ENCODE measurements at places on chromosomes 3 and 15. TPM values are rescaled to one million over a fixed set of nuclear protein-coding genes. Genes with fewer than 3 reads are reported as not detected.

DNA sequence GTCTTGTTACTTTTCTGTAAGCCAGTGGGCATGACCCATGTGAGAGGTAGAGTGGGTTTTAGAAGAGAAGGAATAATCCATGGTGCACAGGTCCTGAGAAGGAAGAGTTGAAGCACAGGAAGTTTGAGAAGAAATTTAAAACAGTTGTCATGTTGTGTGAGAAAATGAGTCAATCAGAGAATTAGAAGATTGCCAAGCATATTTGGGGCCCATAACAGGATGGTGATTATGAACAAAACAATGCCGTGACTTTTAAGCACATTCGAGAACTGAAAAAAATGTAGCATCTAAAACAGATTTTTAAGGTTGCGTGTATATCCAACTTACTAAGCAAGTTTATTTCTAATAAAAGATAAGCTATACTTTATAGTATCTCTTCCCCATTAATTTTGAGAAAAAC is 198.7 kb downstream of the RORA start:
- no peak for DNase-seq
- H3K27ac ChIP-seq = no peak overlapping the region
- H3K4me3 ChIP-seq = no peak overlapping the region
- peaks cover 19% of the 10 kb centered on the region for H3K27me3 ChIP-seq
- no peaks in the 10 kb centered on the region for H3K4me1 ChIP-seq

DNA sequence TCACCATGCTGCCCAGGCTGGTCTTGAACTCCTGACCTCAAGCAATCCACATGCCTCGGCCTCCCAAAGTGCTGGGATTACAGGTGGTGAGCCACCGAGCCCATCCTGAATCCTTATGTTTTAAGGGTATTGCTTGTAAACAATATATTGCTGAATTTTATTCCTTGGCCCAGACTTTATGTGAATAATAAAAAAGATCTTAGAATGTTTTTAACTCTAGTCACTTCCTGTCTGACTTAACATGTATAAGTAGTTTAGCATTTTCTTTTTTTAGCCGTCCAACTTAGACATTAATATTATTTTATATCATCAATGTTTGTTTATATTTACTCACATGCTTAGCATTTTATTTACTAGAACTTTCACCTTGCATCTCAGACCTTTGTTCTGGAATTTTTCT is 9.2 kb upstream of the EIF2B5 start:
- no peaks in the 10 kb centered on the region for H3K36me3 ChIP-seq
- H3K27ac ChIP-seq = no peak overlapping the region
- peaks cover 7% of the 10 kb centered on the region for H3K27me3 ChIP-seq
- DNase-seq = no peak
- H3K4me1 ChIP-seq = no peaks in the 10 kb centered on the region

Gene CMTM7
- total RNA-seq = 59.7 TPM

DNA sequence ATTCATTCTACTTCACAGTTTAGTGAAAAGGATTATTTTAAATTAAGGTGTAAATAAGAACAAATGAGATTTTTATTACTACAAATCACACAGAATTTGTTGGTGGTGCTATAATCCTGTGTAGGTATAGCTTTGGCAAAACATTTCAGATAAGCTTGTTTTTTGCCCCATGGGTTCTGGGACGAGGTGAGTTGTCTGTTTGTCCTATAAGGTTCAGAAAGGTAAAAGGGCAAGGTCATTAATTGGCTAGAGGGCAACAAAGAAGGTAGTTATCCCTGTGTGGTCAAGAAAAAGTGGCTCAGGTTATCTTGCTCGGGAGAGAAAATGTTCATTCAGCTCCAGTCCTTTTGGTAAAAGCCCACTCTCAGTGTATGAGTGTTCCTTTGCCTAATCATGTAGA is 23.2 kb downstream of the AGTR1 start:
- DNase-seq = no peak
- no peaks in the 10 kb centered on the region for H3K27me3 ChIP-seq
- H3K36me3 ChIP-seq = no peaks in the 10 kb centered on the region

Gene IL17RB
- 1.2 TPM for total RNA-seq

GRCh38 chr15:52552303-52552702 is 16.5 kb downstream of the ARPP19 start:
- DNase-seq = no peak
- H3K4me3 ChIP-seq = no peak overlapping the region
- no peaks in the 10 kb centered on the region for H3K27me3 ChIP-seq
- no peak overlapping the region for H3K27ac ChIP-seq
- peaks cover 23% of the 10 kb centered on the region for H3K4me1 ChIP-seq

DNA sequence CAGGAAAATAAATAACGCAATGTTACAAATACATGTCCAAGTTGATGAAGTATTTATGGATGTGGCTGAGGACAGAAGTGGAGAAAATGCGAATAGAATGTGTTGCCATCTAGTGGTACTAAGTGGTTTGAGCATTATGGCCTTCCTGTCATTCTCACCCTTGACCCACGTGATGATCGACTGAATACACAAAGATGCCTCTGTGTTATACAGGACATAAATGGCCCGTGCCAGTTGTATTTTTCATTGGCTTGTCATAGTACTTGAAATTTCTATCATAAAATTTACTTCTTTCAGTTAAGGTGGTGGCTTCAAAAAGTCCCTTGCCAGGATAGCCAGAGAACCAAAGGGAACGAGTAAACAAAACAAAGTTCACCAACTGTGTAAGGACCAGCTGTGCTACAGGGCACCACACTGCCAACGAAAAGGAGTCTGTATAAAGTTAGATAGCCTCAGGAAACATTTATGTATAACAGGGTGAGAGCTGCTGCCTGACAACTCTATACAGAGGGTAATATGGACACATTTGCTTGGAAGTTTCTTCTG is 103.7 kb downstream of the MYH15 start:
- no peaks in the 10 kb centered on the region for H3K36me3 ChIP-seq
- H3K27ac ChIP-seq = no peak overlapping the region
- DNase-seq = peak; percentile 9
- H3K4me3 ChIP-seq = no peak overlapping the region
- no peaks in the 10 kb centered on the region for H3K27me3 ChIP-seq
- peaks cover 11% of the 10 kb centered on the region for H3K4me1 ChIP-seq

Gene ARRDC4
- 1.5 TPM for total RNA-seq

DNA sequence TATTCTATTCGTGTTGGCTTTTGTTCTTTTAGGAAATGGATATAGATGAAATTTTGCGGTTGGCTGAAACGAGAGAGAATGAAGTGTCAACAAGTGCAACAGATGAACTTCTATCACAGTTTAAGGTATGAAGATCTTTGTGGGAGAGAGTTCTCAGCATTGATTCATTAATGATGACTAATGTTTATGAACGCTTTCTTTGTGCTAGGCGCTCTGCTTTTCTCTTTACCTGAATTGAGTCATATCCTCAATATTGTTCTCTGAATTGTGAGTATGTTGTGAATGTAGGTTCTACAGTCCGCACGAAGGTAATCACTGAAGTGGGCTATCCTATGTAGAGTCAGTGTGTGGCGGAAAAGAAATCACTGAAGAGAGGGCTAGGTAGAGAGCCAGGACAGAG is 81.2 kb downstream of the CHD2 start:
- H3K4me1 ChIP-seq = peaks cover 11% of the 10 kb centered on the region
- H3K36me3 ChIP-seq = peaks cover 35% of the 10 kb centered on the region
- H3K27ac ChIP-seq = no peak overlapping the region
- H3K4me3 ChIP-seq = no peak overlapping the region

- no peak for DNase-seq
- peaks cover 7% of the 10 kb centered on the region for H3K27me3 ChIP-seq
- H3K4me3 ChIP-seq = no peak overlapping the region
- H3K27ac ChIP-seq = no peak overlapping the region
- no peaks in the 10 kb centered on the region for H3K4me1 ChIP-seq
Measured at GRCh38 chr3:194871143-194871863, 185.6 kb downstream of the FAM43A start.

- no peak overlapping the region for H3K27ac ChIP-seq
- H3K4me1 ChIP-seq = no peaks in the 10 kb centered on the region
- no peak overlapping the region for H3K4me3 ChIP-seq
- H3K36me3 ChIP-seq = peaks cover 2% of the 10 kb centered on the region
Measured at GRCh38 chr3:142680710-142681109, 43.1 kb upstream of the TRPC1 start.

Gene SAMMSON
- total RNA-seq = not detected

Gene ZNF80
- 0.22 TPM for total RNA-seq

- no peak overlapping the region for H3K4me3 ChIP-seq
- H3K27ac ChIP-seq = no peak overlapping the region
- no peaks in the 10 kb centered on the region for H3K27me3 ChIP-seq
Measured at GRCh38 chr15:37034392-37034791, 66.0 kb downstream of the MEIS2 start.

Gene PLA2G4D
- not detected for total RNA-seq

DNA sequence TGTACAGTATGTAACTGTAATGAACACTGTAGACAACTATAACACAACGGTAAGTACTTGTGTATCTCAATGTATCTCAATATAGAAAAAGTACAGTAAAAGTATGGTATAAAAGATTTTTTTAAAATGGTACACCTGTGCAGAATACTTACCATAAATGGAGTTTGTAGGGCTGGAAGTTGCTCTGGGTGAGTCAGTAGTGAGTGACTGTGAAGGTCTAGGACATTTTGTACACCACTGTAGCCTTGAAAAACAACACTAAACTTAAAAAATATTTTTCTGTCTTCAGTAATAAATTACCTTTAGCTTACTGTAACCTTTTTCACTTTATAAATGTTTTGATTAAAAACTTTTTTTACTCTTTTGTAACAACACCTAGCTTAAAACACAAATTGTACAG is 142.9 kb downstream of the ATG7 start:
- H3K27ac ChIP-seq = no peak overlapping the region

Measured in activated T-helper 1 cell treated with anti-CD3 and anti-CD28 coated beads, Interleukin-12 subunit alpha, Interleukin-12 subunit beta, Interleukin-2, Interleukin-4 antibody, amounts not matched to agents 30 ng/mL and 10 ng/mL and 1 ng/mL, durations not matched to agents 14 hours and 24 hours and 36 hours (primary cell).